Vein endothelial cell (primary cell): ENCODE measurements at places on chromosomes 7 and 10. TPM values are rescaled to one million over a fixed set of nuclear protein-coding genes. Genes with fewer than 3 reads are reported as not detected.

Gene VKORC1L1
- total RNA-seq, result 27.4 and 29.4 TPM in 2 replicates

Gene GBX1
- under 0.01 TPM in 1 of 2 replicates, not detected in the other for total RNA-seq

Gene AFAP1L2
- 6.5 TPM in 2 replicates for total RNA-seq

Gene SAMD9L
- 7.8 and 18.9 TPM in 2 replicates for total RNA-seq

Gene MYO1G
- under 0.01 and 0.10 TPM in 2 replicates for total RNA-seq
